Cortex of kidney (tissue), 1 donor: ENCODE measurements at places on chromosomes 2 and 18.

GRCh38 chr2:70663411-70663810 lies 104.6 kb downstream of the ADD2 start:
- DNase-seq: no peak

DNA sequence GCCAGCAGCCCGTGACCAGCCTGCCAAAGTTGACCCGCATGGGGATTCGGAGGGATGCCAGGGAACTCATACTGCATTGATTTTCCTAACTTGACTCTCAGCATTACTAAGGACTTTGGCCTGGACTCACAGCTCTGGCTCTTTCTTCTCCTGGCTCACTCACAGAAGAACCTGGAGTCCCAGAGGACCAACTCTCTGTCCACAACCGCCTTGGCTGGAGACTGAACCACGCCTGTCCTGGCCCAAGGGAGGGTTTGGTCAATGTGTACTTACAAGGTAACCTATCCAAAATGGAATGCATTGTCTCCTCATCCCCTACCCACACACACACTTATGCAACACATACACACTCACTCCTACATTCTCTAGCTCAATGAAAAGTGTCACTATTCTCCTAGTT lies 135.6 kb upstream of the KLHL29 start:
- no peak for DNase-seq

DNA sequence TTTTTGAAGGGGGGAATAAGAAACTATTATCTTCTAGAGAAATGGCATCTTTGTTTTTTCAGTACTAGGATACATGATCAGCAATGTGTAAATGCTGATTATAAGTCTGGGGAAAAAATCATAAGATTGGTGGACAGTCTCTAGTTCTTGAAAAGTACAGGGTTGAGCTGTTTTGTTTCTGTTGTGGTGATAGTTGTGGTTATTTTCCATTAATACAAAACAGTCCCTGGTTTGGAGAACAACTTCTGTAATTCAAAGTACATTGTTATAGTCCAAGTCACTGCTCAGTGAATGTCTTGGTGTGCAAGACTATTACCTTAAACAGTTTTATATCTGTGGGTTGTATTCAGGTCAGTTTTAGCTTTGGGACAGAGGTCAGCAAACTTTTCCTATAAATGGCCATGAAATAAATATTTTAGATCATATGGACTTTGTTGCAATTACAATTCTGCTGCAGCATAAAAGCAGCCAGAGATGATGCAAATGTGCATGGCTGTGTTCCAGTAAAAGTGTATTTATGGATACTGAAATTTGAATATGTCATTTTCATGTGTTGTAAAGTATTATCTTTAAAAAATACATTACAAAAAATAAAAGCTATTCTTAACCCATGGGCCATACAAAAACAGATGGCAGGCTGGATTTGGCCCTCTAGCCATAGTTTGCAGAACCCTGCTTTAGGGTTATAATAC lies 111.0 kb downstream of the CERS6 start:
- no peak for DNase-seq

GRCh38 chr18:79597831-79598632 lies 81.6 kb upstream of the CTDP1 start:
- no peak for DNase-seq

DNA sequence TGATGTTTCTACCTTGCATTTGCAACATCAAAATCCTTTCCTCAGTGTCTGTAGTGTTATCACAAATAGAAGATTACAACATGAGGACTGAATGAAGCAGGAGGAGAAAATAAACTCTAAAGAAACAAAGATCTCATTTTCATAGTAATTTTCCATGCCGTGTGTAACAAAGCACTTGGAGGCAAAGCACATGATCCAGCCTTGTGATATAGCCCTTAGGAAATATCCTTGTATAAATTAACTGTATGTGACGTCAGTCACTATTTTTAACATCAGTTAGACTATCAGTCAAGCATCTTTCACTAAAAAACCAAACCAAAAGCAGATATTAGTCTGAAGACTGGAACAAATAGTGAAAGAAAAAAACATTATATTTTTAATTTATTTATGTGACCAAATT lies 492.1 kb upstream of the CNTNAP5 start:
- no peak for DNase-seq

GRCh38 chr2:205766779-205767359 lies 84.6 kb downstream of the NRP2 start:
- DNase-seq: no peak

DNA sequence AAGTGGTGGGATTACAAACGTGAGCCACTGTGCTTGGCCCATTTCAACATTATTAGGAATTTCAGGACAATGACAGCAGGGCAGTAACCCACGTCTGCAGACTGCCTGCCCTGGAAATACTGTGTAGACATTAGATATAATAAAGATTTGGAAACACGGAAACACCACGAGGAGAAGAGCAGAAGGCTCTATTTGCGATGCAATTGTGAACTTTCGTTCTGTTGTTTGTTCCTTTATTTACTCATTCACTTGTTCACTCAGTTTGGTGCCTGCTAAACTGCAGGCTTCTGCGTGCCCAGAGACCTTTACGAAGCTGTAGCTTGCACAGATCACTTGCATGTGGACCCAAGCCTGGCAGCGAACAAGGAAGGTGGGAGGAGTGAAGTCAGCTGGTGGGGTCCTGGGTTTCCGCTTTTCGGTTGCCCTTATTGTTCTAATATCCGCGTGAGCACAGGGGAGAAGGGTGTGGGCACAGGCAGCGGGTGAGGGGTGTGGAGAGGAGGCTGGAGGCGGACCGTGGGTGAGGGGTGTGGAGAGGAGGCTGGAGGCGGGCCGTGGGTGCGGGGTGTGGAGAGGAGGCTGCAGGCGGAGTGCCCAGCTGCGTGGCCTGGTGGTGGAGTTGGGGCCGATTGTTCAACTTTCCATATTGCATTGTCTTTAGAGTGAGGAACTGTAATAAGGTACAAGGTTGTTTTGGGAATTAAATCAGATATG lies 3.4 kb downstream of the COLEC11 start:
- no peak for DNase-seq

- no peak for DNase-seq
Observed at GRCh38 chr2:240305369-240305962, 130.0 kb upstream of the GPC1 start.

- no peak for DNase-seq
Observed at GRCh38 chr2:194826241-194826640, 830.8 kb upstream of the SLC39A10 start.

- DNase-seq: no peak
Observed at GRCh38 chr2:241074065-241074818, 27.8 kb downstream of the MTERF4 start.

DNA sequence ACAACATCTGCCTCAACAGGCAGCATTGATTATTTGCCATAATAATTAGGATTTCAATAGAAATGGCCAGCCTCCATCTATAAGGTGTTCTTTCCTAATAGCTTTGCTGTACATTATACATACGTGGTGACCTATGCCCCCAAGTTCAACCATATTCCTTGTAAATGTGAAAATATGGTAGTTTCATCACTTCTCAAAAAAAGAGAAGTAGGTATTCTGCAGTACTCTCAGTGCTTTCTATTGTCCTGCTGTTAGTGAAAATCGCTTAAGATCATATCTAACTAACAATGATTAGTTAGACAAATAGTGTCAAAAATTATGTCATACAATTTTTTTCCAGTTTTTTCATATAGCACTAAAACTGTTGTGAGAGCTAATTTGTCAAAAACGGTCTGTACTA lies 79.6 kb downstream of the SLC4A10 start:
- no peak for DNase-seq

GRCh38 chr2:168137510-168138180 lies 109.8 kb downstream of the STK39 start:
- DNase-seq: no peak

GRCh38 chr2:226756131-226756530 lies 43.5 kb downstream of the IRS1 start:
- no peak for DNase-seq

- no peak for DNase-seq
Observed at GRCh38 chr2:160289831-160290230, 89.8 kb upstream of the ITGB6 start.

- DNase-seq: no peak
Observed at GRCh38 chr2:208266553-208266893, 468 bp downstream of the PIKFYVE start.

DNA sequence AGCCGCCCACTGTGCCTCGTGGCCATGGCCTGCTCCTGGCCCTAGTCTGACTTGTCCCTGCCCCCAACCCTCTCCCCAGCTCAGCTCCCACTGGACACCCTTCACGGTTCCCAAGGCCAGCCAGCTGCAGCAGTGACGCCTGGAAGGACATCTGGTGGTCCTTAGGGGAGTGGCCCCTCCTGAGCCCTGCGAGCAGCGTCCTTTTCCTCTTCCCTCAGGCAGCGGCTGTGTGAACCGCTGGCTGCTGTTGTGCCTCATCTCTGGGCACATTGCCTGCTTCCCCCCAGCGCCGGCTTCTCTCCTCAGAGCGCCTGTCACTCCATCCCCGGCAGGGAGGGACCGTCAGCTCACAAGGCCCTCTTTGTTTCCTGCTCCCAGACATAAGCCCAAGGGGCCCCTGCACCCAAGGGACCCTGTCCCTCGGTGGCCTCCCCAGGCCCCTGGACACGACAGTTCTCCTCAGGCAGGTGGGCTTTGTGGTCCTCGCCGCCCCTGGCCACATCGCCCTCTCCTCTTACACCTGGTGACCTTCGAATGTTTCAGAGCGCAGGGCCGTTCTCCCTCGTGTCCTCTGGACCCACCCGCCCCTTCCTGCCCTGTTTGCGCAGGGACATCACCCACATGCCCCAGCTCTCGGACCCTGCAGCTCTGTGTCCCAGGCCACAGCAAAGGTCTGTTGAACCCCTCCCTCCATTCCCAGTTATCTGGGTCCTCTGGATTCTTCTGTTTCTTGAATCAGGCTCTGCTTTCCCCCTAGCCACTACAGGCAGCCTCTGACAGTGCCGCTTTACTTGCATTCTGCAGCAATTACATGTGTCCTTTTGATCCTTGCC lies 35.8 kb downstream of the ANO7 start:
- DNase-seq: no peak

GRCh38 chr2:23867449-23867848 lies 59.5 kb downstream of the ATAD2B start:
- no peak for DNase-seq

- DNase-seq: no peak
Observed at GRCh38 chr2:2848621-2849333, 517.7 kb upstream of the MYT1L start.

- no peak for DNase-seq
Observed at GRCh38 chr18:3720818-3721545, 271.0 kb downstream of the TGIF1 start.

GRCh38 chr2:174781996-174782395 lies 17.7 kb upstream of the CHRNA1 start:
- no peak for DNase-seq

- no peak for DNase-seq
Observed at GRCh38 chr2:207185372-207185771, 19.6 kb upstream of the KLF7 start.

DNA sequence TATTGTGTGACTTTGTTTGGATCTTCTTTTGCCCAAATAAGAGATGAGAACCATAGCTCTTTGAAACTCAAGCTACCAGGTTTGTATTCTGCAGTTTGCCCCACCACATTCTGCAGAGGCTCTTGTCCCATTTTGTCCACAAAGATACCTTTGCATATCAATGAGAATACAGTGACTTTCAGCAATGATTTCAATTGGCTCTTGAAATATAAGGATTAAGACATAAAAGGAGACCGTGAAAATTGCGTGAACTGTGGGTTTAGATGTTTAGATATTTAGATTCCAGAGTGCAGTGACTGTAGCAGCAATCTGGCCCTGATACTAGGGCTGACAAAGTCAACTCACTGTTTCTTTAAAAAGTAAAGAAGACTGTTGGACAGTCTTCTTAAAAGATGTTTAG lies 146.6 kb upstream of the SP5 start:
- DNase-seq: no peak

GRCh38 chr18:35641916-35642315 lies 60.4 kb downstream of the GALNT1 start:
- DNase-seq: no peak

- DNase-seq: no peak
Observed at GRCh38 chr2:43218702-43219382, 7.6 kb downstream of the ZFP36L2 start.

DNA sequence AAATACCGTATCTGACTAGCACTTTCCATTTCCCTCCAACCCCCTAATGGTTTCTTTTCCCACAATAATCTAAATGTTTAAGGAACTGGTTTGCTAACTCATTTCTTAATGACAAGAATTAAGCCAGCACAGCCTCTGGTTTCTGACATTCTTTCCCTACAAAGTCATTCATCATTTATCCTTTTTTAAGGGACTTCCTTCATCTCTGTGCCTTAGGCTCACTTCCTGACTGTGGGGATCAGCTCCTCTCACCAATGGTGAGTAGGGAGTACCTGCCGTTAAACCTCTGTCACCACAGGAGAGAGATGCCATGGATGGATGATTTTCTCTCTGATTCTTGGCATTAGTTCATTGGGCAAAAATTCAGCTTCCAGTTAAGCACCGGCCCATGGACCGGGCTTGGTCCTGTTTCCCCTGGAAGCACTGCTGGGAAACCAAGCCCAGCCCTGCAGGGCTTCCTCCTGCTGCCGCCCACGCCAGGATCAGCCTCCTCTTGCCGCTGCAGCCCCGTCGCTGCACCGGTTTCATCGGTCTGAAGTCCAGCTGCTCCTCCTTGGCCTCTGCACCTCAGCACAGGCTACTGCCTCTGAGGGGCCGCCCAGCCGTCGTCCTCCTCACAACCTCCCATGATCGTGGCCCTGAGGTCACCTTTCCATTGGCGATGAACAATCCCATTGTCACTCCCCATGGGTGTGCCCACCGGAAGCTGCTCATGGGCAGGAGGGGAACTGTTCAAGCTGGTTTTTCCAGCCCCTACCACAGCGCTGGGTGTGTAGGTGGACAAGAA lies 64.0 kb upstream of the ZNF516 start:
- no peak for DNase-seq

DNA sequence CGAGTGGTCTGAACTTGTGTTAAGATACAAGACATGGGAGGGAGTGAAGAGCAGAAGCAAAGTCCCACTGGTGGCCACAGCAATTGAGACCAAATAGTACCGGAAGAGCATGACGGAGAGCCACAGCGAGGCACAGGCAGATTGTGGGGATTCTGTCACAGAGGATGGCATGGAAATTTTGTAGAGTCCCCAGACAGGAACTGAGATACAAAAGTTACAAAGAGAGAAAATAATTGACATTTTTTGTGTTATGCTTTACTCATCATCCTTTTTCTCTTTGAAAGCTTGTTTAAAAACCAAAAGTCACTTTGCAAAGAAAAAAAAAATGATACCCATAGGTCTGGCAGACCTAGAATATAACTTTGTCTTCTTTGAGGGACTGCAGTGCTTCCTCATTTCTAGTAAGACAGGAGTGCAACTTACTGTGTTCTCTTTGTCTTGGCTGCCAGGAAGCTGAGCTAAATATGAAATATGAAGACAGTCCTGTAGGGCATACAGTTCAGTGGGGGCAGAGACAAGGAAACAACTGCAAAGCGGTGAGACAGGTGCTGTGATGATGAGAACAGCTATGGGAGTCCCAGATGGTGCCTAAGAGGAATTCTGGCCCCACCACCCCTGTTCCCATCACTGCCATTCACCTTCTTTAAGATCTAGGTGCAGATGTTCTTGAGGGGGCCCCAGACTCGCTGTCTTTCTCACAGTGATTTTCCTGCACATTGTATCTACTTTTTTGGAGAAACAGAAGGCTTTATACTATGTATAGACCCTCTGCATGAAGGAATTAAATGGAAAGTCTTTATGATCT lies 5.2 kb downstream of the ARHGAP25 start:
- no peak for DNase-seq

GRCh38 chr2:197300139-197300538 lies 10.4 kb downstream of the ANKRD44 start:
- DNase-seq: no peak
